ENCODE measurements at places on chromosomes 13 and 19. TPM values are rescaled to one million over a fixed set of nuclear protein-coding genes. Genes with fewer than 3 reads are reported as not detected.

GRCh38 chr19:4066176-4066606 lies 508 bp downstream of the ZBTB7A start:
- peak; percentile 87 for DNase-seq

DNA sequence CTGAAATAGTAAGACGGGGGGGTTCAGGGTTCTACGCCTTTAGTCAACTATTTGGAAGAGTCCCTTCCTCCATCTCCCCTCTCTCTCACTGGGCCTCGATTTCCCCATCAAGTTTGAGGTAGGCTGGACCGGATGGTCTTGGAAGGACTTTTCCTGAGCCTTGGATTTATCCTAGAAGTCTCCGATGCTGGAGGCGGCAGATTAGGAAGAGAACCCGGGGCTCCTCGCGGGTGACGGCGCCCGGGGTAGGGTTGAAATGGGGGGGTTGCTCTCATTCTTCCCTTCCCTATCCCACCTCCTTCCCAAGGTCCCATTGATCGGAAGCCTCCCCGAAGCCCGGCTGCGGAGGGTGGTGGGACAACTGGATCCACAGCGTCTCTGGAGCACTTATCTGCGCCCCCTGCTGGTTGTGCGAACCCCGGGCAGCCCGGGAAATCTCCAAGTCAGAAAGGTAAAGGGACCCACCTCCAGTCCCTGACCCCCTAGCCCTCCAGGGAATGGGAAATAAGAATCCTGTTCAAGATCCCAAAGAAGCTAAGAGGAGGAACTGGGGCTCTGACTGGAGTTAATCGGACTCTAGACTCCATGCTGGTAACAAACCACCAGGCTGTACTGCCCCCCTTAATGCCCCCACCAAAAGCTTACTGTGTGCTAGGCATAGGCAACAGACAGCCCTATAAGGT lies 781 bp downstream of the QPCTL start:
- DNase-seq, result peak; percentile 87

- DNase-seq, result no peak
These were observed 152.8 kb downstream of the SOX1 start for GRCh38 chr13:112219740-112220139.

DNA sequence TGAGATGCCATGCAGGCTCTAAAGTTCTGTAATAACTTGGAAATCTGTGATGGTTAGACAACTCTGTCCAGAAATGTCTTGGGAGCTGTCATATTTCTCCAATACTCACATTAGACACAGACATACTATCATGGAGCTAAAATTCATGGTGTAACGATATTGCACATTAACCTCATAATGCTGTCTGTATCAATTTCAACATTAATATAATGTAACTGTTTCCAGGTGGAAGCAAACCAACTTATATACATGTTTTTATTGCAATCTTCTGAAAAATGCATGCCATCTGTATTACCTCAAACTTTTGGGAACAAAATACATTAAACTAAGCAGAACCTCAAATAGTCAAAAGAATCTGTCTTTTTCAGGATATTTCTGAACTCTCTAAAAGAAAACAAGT lies 14.7 kb upstream of the SPART start:
- no peak for DNase-seq

- no peak for DNase-seq
These were observed 5.0 kb downstream of the FBN3 start for GRCh38 chr19:8144273-8144995.

- DNase-seq, result peak; percentile 71
These were observed 2.2 kb upstream of the CEACAM6 start for GRCh38 chr19:41753159-41753558.

- DNase-seq, result no peak
These were observed 68.5 kb upstream of the GTF3A start for GRCh38 chr13:27355894-27356293.

DNA sequence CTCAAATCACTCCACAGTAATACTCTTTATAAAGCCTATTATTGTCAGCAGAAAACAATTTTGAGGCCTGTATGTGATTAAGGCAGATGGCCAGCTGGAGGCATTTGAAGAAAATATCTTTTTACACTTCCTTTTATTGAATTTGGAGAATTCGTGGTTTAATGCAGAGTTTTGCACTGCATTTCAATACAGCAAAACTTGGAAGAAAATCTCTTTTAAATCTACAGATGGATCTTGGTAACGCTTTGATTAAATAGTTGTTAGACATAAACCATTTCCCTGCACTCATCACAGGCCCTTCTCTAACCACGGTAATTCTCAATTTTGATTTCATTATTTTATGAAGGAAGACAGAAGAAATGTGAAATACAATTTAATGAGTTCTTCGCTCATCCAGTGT lies 185.7 kb downstream of the RFC3 start:
- DNase-seq, result no peak

GRCh38 chr19:7900931-7901330 lies 2.7 kb upstream of the MAP2K7 start:
- no peak for DNase-seq

- DNase-seq, result no peak
These were observed 146.3 kb upstream of the ZNF536 start for GRCh38 chr19:30225676-30226463.

- no peak for DNase-seq
These were observed 38.7 kb downstream of the ELF1 start for GRCh38 chr13:40980461-40980860.

DNA sequence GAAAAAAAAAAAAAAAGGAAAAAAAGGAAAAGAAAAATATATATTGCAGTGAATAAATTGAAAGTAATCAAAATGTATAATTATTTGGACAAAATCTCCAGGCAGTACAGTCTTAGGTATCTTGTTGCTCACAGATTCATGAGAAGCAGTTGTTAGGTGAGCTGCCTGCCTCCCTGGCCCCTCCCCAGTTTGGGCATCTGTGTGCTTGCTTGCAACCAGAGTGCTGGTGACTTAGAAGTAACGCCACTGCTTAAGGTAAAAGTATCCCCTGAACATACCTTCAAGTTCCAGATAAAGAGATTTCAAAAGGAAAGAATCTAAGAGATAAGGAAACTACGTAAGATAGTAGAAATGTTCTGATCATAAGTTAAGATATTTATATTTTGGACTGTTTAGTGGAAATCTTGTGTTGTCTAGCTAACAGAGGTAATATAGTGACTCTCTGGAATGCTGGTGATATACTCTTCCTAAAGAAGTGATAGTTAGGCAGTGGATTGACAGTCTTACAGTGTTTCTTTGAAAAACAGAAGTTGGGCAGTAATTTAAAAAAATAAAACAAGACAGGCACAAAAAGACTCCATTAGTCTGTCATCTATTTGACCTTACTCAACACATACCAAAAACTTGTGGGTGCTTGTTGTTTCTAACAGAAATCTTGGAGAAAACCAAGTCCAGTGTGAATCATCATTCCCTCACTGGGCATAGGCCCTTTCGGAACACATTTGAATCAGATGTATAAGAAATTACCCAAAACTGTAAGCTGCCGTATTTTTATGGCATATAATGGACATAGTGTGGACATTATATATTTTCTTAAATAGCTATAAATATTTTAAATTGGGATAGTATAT lies 38.3 kb upstream of the KCTD4 start:
- no peak for DNase-seq

DNA sequence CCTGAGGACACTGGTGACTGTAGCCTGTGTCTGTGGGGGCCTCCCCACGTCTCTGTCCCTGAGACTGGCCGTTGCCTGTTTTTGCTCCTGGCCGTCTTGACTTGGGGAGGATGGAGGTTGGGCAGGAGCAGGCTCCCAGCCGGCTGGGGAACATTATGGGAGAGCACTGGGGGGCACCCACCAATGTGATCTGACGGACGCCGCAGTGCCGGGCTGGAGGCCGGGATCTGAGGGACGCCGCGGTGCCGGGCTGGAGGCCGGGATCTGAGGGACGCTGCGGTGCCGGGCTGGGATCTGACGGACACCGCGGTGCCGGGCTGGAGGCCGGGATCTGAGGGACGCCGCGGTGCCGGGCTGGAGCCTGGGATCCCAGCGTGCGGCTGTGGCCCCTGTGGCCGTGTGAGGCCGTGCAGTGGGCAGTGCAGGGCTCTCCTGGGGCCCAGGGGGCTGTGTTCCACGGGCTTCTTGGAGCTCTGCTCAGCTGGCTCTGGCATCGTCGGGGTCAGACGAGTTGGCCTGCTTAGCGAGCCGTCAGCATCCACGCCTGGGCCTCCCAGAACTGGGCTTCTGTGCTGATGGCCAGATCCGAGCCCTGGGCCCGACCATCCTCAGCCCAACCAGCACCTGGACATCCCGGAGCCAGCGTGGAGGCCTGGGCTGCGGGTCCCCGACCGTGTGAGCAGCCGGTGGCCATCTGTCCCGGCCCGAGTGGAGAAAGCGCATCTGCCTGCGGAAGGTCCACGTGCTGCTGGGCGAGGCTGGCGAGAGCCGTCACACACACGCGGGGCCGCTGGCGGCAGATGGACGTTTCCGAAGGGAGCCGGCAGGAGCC lies 45.8 kb downstream of the GAS6 start:
- DNase-seq, result peak; percentile 77

GRCh38 chr19:53086949-53087348 lies 16.3 kb downstream of the ZNF160 start:
- DNase-seq, result no peak

GRCh38 chr13:27018882-27019281 lies 152.7 kb downstream of the USP12 start:
- no peak for DNase-seq

- no peak for DNase-seq
These were observed 23.0 kb upstream of the IRS2 start for GRCh38 chr13:109809216-109809932.

DNA sequence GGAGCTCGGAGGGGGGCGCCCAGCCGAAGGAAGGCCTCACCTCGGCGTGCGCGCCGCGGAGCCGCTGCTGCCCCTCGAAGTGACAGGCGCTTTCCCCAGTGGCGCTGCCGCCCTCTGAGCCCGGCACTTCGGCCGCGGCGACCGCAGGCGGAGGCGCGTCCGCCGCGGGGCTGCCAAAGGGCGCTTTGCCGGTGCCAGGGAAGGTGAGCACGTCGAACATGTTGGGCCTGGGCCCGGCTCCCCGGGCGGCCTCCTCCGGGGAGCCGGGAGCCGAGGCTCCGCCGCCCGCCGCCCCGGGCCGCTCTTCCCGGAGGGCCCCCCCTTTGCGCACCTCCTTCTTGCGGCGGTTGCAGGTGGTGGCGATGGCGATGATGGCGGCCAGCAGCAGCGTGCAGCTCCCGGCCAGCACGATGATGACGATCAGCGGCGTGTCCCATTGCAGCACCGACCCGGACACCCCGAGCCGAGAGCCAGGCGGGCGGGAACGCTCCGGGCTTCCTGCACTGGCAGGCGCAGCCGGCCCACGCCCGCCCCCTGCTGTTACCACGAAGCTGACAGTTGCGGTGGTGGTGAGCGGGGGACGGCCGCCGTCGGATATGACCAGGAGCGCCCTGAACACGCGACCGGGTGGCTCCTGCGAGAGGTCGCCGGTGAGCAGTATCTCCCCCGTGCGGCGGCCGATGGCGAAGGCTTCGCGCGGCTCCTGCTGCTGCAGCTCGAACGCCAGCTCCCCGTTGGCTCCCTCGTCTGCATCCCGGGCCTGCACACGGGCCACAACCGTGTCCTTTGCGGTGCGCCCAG lies 2.5 kb downstream of the PCDH8 start:
- peak; percentile 50 for DNase-seq

GRCh38 chr13:105611424-105611823 lies 924.0 kb downstream of the EFNB2 start:
- DNase-seq, result no peak

The ZNF132 gene
- total RNA-seq, result 4.5 TPM

The MYPOP gene
- 7.3 TPM for total RNA-seq

The TMPRSS9 gene
- total RNA-seq, result 0.23 TPM

Data from aorta (tissue), 5 donors.